ENCODE measurements at places on chromosomes 13 and 19. TPM values are rescaled to one million over a fixed set of nuclear protein-coding genes. Genes with fewer than 3 reads are reported as not detected.

DNA sequence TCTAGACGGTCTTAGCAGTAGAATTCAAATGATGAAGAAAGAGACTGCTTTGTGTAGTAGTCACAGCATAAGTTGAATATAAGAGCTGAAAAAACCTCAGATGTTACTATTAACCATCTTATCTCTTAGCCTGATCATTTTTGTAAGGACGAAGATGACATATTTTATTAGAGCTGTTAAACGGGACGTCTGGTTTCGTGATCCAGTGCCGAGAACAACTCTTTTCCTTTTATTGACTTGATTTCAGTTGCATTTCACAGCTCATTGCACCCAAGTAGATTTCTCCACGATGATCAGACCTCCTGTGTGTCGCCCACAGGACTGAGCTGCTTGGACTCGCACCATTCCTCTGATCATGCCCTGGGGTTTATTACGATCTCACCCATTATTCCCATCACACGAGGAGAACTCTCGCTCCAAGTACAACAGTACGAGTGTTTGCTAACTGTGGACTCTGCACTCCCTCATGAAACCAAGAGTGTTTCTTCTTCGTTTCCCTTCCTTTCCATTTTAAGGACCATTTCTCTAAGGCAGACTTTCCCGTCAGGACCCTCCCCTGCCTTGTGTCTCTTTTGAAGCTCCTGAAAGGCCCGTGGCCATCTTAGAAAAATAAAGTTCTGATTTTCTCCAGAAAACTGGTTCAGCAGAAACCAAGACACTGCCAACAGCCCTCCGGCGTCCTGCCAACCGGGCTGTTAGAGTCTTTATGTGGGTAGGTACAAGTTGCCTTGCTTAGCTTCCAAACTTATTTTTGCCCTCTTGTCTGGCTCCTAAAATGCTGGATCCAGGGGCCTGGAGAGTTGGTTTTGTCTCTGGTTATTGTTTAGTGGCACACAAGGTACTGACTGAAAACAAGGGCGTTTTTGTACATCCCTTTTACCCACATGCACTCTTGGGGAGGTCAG, 48.2 kb upstream of the RNF113B start:
- DNase-seq = no peak

- no peak for DNase-seq
Measured at GRCh38 chr19:18607226-18608101, 865 bp upstream of the CRLF1 start.

DNA sequence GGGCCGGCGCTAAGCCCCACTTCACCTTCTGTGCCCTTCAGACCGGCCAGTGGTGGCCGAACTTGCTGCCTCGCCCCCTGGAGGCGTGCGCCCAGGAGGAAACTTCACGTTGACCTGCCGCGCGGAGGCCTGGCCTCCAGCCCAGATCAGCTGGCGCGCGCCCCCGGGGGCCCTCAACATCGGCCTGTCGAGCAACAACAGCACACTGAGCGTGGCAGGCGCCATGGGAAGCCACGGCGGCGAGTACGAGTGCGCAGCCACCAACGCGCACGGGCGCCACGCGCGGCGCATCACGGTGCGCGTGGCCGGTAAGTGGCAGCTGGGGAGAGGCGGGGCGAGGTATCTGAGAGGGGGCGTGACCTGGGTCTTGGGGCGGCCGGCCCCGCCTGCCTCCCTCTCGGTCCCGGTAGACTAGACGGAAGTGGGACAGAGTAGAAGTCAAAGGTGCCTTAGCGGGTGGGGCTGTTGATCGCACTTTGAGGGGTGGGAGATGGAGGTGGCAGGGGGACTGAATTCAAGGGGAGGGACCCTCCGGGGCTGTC, 5.6 kb downstream of the ICAM5 start:
- no peak for DNase-seq

DNA sequence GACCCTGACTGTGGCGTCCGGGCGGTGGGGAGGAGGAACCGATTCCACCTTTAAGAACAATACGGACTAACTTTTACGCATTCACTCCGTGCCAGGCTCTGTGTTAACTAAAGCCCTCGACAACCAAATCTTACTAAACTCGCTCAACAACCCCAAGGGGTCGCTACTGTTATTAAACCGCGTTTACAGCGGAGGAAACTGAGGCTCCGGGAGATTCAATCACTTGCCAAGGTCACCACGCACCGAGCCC, 1.2 kb downstream of the SAMD1 start:
- DNase-seq = no peak

Gene POGLUT2
- total RNA-seq = 11.9 TPM

Gene CYP4F8
- not detected for total RNA-seq
